ENCODE measurements at places on chromosomes 7 and 10.

DNA sequence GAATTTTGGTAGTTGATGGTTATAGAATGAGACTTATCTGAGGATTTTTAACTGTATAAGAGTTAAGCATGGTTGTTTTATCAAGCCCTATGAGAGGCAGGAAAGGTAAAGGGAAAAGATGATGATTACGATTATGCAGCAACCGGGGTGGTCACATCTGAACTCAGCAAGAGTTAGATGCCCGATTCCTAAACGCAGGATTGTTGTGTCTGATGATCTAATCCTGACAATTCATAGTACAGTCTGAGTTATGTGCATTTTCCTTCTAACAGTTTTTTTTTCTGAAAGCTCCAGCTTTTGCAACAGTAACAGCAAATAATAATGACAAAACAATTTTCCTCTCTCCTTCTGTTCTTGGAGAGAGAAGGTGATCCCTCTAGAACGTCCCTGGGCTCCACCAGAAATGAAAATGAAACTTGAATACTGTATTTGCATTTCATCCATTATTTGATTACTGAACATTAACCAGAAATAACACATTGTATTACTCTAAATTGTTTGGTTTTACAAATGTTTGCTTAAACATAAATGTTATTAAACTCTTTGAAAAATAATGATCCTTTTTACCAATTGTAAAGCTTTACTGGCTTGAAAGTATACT is 176.5 kb upstream of the CCDC6 start:
- DNase-seq: no peak

- no peak for DNase-seq
These were observed 5.0 kb downstream of the CXCL12 start for GRCh38 chr10:44379907-44380306.

GRCh38 chr10:88389456-88389855 is 193.7 kb downstream of the RNLS start:
- DNase-seq: peak; percentile 4

DNA sequence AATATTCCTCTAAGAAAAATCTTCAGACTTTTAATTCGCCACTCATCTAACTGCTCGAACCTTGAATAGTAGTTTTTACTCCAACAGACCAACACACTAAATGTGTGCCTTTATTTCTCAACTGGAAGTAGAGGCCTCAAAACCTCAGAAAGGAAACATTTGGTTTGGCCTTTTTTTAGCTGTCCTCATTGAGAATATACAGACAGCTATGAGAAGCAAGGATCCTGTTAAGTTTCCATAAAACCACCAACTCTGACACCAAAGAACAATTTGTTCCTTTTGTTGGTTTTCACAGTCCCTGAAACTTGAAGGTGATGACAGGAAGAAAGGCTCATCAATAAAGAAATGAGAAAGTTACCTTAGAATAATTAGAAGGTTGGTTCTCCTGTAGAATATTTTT is 199.2 kb upstream of the MEOX2 start:
- DNase-seq: no peak

DNA sequence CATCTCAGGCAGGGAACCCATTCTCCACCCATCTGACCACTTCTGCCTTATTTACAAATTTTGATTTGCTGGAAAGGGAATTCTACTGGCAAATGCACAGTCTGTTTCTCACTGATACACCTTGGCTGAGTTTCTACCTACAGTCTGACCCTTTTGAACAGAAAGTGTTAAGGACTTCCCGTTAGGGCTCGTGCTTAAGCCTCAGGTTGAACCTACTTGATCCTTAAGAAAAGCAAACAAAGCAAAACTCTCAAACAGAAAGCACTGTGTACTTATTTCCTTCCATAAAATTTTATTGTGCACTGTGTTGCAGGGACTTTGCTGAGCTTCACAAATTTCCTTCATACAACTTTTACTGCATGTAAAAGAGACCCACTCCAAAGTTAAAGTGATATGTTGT is 367.8 kb downstream of the NRG3 start:
- no peak for DNase-seq

DNA sequence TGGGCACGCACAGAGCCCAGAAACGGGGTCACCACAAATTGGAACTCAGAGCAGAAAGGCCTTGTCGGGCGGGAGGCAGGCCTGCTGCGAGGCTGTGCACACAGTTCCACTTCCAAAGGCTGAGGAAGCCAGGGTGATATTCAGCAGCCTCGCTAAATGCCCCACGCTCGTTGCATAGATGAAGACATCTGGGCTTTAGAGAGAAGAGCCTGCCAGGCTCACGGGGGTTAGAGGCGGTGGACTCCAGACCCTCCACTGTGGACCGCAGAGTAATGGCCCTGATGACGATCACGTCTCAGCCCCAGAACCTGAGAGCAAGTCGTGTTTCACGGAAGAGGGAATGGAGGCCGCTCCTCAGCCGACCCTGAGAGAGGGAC is 104.2 kb downstream of the DNAJB6 start:
- DNase-seq: no peak

- no peak for DNase-seq
These were observed 30.2 kb downstream of the CALD1 start for GRCh38 chr7:134809616-134810015.

GRCh38 chr7:148356303-148356702 is 234.3 kb upstream of the C7orf33 start:
- no peak for DNase-seq

DNA sequence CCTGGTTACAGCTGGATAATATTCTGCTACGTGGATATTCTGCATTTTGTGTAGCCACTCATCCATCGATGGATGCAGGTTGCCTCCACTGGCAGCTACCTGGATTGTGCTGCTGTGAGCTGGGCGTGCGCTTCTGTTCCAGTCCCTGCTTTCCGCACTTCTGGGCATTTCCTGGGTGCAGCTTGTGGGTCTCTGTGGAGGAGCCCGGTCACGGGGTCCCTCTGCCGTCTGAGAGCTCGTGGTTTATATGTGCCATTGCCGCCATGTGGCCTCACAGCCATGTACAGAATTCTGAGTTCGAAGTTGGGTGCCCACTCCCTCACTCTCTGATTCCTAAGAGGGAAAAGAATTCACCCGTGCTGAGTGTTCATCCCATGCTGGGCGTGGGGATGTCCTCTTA is 38.3 kb downstream of the JAKMIP3 start:
- DNase-seq: no peak

DNA sequence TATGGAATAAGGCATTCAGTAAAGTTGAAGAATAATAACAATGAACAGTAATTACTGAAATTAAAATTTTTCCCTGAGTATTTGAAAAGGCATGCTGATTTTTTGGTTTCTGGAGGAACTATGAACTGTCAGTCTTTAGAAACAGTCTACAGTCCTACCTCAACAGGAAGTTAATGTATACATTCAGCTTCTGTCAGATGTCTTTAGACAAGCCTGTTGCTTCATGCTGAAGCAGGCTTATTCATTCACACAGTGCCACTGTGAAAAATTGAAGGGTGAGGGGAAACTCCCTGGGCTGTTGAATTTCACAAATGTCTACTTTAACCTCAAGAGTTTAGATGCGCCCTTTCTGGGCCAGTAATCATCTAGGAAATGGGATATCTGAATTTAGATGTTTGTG is 3.5 kb downstream of the NRF1 start:
- DNase-seq: no peak

DNA sequence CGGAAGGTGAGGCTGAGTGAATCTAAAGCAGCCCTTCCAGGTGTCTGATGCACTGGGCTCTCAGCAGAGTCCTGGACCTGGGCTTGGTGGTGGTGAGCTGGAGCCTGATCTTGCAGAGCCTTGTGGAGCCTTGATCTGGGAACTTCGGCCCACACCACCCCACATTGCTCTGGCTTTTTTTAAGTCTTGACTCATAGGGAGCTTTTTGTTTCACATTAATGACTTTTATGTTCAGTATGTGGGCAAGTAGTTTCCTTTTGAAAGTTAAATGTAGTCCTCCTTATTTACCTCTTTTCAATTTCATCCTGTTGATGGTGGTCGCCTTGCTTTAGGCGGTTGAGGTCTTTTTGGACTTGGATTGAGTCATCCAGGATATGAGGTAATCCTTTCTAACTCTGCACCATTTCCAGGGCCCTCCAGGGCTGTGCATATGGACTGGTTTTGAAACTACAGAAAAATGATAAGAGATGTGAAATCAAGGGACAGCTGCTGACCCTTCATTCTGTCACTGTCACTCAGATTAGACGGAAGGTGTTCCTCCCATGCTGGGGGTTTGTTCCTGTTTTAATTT is 2.9 kb upstream of the NRAP start:
- no peak for DNase-seq

DNA sequence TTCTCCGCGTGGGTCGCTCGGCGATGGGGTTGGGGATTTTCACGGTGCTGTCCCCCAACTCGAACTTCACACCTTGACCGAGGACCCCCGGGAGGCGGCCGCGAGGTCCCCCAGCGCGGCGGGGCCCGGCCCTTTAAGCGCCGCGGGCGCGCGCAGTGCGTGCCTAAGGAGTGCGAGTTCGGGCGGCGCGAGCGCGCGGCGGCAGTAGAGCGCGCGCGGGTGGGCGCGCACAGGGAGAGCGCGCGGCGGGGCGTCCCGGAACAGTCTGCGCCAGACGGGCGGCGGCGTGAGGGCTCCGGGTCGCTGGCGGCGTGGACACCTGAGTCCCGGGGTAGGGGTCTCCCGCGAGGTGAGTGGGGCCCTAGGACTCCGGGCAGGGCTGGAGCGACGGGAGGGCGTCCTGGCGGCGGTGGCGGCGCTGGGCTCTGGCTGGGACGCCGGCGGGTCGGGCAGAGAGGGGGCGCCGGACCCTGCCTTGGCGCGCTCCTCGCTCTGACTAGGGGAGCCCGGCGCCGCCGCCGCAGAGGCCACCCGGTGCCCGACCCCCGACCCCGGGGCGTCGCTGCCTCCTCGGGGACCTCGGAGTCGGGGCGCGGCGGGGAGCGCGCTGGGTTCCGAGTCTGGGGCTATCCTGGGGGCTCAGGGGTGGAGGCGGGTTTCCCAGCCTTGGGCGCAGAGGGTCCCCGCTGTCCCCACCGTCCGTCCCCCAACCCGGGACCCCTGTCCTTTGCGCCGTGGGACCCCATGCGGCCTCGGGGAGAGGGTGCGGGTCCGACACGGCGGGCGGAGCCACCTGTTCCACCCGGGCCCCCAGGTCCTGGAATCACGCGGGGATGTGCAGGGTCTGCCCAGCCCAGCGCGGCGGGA is at the start of gene PROSER2:
PROSER2 (plus strand) TSS at position 235 of the 867 bp plus-strand sequence. CDS start 28,722 bp downstream, outside the sequence.
- no peak for DNase-seq

- no peak for DNase-seq
These were observed 27.6 kb upstream of the C10orf71 start for GRCh38 chr10:49271346-49271745.

DNA sequence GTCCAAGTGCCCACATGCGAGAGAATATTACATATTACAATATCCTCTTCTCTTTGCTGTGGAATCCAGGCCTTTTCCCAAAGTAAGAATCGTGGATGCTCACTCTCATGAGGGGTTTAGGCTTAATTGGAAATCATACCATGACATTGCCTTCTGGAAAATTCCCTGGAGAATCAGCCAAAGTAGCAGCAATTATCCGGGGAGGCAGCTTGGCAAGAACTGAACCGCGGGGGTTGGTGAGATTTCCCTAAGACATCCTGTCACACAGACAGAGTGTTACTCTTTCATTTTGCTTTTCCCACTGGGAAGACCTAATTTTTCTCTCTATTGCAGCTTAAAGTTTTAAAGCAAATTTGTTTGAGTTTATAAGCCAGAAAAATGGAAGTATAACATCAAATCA is 463.6 kb upstream of the DPP6 start:
- no peak for DNase-seq

DNA sequence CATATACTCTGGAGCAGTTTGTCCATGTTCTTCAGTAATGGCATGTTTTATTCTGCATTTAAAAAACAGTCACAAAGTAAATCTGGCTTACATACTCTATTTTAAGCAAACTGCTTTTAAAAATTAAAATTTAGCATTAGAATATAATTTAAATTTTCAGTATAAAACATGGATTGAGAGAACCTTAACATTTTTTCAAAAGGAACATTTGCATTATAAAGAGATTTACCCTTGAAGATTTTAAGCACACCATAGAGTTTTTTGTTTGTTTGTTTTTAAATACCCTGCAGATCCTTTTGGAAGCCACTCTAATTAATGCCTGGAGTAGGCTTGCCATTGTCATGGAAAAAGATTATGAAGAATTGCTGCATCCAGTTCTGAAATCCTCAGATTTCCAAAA is 70.4 kb downstream of the ZNRF2 start:
- no peak for DNase-seq

GRCh38 chr10:82452046-82452445 is 577.1 kb downstream of the NRG3 start:
- DNase-seq: no peak

DNA sequence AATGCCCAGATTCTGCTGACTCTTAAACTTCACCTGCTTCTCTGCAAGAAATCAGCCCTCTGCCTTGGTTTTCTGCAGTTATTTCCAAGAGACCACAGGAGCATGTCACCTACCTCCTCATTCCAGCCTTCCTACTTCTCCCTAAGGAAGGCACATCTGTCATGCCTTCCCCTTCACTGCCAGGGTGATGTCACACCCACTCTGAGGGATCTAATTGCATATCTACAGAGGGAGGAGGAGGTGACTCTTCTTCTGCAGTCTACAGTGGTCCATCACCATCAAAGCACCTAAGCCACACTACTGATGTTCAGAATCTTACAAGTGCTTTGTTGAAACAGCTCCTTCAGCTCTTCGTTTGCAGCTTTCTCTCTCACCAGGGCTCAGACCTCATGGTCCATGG is 275.5 kb downstream of the FGFR2 start:
- no peak for DNase-seq

DNA sequence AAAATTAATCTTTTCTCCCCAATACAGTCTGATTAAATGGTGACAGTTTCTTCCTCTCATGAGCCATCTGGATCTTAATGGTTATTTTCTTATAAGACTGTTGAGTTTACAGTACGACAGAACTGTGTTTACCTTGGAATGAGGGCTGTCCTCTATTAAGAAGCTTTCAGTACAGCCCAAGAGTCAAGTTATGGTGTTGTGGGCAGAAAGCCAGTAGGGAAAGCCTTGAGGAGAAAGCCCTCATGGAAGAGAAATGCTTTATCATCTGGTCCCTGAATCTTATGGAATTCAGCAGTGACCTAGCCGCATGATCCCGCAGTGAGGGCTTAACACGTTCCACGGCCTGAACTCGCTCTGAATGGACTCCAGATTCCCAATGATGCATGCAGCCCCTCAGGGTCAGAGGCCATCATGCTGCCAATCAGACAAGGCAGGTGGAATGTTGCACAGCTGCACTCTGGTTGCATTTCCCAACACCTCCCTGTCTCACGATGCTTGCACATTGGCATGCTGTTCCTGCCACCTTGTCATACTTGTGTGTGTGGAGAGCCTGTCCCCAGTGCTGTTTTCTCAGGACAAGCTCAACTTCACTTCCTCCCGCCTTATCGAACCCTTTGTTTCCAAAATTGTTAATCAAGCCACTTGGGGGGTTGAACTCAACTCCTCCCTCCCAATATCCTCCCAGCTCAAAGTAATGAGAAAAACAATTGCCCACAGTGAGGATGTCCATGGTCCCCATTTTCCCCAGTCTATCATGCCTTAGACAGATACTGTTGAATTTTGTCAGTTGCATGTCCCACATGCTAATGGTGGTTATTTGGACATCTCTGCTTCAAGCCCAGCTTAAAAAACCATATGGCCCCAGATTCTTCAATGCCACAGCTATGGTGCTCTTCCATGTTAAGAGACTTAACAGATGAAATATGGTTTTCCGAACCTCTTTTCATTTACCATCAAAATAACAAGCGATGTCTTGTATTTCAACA is 211.1 kb upstream of the TCF7L2 start:
- no peak for DNase-seq
